ENCODE measurements at places on chromosomes 7 and 10.

GRCh38 chr10:89454561-89455347 lies 40.4 kb downstream of the IFIT5 start:
- DNase-seq, result no peak

DNA sequence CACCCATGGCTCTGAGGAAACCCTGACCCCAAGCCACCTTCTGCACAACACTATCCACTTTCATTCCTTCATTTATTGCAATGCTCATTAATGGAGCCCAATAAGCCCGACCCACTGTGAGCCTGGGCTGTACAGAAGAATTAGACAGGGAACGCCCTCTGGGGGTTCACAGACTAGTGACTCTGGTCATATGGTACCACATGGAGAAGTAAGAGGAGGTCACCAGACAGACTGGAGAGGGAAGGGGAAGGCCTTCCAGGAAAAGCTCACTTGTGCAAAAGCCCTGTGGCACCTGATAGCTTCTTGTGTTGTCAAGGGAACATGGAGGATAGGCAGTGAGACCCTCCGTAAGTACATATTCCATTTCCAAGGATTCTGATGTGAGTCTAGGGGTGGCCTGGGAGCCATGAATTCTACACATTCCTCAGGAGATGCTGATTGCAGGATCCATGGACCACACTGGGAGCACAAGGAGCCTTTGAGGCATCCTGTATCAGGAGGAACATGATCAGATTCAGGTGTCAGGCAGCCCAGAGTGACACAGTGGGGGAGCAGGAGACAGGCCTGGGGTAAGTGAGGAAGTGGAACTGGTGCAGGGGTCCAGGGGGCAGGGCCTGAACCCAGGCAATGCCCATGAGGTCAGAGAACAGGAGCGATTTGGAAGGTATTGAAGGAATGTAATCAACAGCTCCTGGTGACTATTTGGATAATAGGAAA lies 19.9 kb downstream of the TMEM72 start:
- no peak for DNase-seq

GRCh38 chr10:7665767-7666166 lies 999 bp downstream of the ITIH5 start:
- DNase-seq, result no peak

DNA sequence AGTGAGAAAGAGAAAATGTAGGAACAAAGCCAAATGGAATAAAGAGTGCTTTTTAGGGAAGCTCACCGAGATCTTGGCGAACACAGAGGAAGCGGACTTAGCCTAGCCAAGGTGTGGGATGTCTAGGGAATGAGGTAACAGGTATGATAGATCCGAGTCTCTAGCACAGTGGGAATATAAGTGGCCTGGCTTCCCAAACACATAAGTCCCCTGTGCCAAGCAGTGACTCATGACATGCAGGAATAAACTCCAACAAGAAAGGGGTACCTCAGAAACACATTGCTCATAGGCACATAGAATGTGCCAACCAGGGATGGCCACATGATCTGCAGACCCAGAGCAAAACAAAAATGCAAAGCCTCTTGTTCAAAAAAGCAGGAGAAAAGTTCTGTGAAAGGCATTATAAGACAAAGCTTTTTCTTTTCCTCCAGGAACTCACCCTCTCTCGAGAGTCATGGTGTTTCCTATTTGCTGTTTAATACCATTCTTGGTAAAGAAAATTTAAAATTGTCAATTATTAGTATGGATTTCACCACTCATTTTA lies 542.5 kb downstream of the GATA3 start:
- no peak for DNase-seq

DNA sequence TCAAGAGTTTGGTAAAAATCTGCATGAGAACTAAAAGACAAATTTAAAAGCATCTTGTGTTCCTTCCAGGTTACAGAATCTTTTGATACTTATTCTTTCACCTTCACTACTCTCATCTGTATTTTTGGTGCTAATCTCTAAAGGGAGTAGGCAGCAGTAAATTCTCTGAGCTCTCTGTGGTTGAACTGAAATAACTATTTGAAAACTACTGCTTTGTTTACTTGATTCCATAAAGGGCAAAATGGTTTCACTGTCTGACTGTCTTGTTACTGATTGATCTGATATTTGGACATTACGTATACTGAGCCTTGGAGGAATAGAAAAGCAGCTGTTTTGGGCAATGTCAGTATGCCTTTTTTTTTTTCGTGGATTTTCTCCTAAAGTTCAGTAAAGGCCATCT lies 103.3 kb downstream of the CHRM2 start:
- no peak for DNase-seq

DNA sequence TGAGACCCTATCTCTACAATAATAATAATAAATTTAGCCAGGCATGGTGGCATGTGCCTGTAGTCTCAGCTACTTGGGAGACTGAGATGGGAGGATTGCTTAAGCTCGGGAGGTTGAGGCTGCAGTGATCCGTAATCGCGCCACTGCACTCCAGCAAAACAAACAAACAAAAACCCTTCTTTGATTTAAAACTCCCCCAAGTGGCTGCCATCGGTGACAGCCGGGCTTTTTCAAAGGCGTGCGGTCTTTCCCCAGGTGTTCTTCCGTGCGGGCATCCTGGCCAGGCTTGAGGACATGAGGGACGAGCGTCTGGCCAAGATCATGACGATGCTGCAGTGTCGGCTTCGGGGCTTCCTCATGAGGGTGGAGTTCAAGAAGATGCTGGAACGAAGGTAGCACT lies 1.9 kb upstream of the MYH16 start:
- DNase-seq, result no peak

DNA sequence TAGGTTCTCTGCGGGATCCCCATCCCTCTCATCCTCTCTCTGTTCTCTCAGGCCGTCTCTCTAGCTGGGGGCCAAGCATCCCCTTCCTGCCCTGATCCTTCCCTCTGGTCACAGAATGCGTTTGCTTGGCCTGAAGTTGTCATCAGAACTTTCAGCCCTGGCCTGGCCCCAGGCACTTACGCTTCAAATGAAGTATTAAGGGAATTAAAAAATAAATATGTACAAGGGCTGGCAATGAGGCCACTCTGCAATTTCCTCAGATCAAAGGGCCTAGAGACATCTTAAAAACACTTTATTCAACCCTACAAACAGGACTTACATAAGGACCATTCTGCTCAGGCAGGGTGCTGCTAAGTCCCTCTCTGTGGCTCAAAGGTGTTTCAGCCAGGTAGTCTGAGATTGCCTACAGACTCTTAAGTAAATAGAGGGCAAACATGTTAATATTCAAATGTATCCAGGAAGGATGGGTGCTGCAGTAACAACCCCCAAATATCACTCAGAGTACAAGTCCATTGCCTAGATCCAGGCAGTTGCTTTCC lies 16.0 kb downstream of the SFTPD start:
- DNase-seq, result no peak

- DNase-seq, result no peak
Measured at GRCh38 chr10:119339109-119339508, 131.7 kb downstream of the GRK5 start.

- no peak for DNase-seq
Measured at GRCh38 chr7:69182596-69183467, 415.4 kb upstream of the AUTS2 start.

DNA sequence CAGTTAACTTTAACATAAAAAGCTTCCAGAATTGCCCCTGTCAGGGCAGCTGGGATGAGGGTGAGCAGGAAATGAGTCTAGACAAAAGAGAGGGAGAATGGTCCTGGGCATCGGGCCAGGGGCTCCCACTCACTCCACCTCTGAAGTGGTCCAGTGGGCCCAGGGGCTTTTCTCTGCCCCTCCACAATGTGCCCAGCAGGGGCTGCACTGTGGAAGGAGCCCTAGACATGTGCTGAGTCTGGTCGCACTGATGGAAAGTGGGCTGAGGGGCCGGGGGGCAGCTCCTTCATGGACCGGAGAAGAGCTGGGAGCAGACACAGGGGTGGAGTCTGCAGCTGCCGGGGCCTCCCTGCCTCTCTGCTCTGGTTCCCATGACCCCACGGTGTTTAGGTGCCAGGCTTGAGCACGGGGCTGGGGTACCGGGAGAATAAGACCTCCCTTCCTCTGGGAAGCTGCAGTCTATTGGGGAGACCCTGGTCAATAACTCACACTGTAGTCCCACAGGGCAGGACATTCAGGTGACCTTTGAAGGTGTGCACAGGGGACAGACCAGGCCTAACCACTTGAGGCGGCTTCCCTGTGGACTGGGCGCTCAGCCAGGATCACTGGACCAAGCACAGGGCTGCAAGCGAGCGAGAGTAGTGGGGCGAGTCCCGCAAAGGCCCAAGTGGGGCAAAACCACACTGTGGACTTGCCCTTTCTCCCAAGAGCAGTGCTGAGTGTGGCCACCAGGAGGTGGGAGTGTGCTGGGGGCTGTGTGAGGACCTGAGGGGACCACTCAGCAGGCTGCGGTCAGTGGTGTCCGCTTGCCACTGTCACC lies 6.1 kb downstream of the ADCY1 start:
- DNase-seq, result peak; percentile 16

DNA sequence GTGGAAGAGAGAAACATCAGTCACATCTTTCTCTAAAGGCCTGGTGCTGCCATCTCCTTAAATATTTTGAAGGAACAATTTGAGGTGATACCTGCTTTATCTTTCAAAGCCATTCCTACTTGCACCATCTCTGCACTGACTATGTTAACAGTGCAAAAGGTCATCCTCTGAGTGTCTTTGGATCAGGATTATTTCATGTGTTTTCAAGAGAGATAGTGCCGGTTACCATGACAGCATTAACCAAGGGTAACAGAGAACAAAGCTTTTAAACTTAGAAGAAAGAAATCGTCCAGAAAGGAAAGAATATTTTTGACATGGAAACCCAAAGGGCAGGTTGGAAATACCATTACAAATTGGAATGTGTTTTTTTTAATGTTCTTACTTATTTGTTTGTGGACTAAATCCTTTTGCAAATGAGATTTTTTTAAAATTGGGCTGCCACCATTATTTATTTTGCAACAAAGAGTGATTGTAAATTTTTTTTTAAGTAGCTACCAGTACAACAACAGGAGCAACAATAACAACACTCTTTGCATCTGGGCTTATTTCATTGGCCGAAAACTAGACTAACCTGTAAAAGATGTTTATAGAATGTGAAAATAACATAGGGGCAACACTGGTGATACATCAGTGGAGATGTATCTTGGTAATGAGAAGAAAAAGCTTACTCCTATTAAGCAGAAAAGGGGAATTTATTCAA lies 234.2 kb downstream of the CREB5 start:
- no peak for DNase-seq

DNA sequence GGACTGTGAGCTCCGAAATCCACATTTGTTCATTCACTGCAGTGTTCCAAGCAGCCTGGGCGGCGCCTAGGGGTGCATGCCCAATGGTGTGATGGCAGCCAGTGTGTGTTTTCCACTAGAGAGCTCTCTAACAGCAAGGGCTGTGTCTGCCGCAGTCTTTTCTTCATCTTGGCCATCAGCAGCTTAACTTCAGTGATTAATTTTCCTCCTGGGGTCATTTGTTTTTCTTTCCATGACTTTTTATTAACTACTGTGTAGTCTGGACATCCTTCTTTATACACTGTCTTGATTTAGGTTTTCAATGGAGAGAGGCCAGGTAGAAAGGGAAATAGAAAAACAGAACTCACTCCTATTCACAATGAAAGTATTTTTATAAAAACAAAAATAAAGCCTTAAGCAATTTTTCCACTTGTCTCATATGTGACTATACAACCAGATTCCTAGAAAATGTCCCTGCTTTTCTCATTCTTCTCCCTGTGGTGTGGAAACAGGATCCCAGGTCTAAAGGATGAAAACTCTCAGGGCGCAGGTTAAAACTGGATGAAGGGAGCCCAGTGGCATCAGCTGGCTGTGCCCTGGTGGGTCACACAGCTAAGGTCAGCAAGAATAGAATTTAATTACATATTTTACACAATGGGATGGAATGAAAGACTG lies 176.8 kb downstream of the PKD1L1 start:
- DNase-seq, result peak; percentile 46

DNA sequence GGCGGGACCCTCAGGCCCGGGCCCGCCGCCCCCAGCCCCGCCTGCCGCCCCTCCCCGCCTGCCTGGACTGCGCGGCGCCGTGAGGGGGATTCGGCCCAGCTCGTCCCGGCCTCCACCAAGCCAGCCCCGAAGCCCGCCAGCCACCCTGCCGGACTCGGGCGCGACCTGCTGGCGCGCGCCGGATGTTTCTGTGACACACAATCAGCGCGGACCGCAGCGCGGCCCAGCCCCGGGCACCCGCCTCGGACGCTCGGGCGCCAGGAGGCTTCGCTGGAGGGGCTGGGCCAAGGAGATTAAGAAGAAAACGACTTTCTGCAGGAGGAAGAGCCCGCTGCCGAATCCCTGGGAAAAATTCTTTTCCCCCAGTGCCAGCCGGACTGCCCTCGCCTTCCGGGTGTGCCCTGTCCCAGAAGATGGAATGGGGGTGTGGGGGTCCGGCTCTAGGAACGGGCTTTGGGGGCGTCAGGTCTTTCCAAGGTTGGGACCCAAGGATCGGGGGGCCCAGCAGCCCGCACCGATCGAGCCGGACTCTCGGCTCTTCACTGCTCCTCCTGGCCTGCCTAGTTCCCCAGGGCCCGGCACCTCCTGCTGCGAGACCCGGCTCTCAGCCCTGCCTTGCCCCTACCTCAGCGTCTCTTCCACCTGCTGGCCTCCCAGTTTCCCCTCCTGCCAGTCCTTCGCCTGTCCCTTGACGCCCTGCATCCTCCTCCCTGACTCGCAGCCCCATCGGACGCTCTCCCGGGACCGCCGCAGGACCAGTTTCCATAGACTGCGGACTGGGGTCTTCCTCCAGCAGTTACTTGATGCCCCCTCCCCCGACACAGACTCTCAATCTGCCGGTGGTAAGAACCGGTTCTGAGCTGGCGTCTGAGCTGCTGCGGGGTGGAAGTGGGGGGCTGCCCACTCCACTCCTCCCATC lies 82.7 kb downstream of the PAX2 start:
- peak; percentile 75 for DNase-seq

DNA sequence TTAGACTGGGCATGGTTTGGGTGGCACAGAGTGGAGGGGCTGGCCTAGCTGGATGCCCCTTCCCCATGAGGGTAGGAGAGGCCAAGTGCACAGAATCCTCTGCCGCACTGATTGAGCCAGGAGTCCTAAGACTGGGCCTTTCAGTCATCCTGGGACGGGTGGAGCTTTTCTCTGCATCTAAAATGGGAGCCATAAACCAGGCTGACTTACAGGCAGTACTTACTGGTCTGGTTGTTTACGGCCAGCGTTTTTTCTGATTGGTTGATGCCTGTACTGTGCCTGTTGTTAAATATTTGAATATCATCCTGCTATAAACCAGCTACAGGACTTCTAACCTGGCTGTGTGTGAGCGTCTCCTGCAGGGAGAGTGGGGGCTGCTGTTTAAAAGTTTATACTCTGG lies 107.8 kb downstream of the CDH23 start:
- no peak for DNase-seq

DNA sequence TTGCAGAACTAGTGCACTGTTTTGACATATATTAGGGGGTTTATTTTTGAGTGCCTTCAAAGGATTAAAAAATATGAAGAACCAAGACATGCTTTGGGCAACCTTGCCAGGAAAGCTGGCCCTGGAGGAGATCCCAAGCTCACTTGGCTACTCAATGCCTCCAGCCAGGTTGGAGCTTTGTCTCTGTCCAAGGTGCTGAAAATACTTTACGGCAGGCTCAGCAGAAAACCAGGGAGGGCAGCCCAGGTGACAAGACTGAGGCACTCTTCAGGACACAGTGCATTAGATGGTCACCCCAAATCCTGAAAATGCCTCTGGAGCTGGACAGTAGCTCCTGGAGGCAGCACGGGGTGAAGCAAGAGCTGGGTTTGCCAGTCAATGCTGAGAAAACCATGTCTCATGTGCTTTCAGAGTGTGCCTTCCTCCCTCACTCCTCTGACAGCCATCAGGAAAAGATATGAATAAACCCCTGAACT lies 5.8 kb upstream of the KCNH2 start:
- no peak for DNase-seq

GRCh38 chr7:7821517-7821916 lies 103.1 kb upstream of the RPA3 start:
- DNase-seq, result no peak

- DNase-seq, result no peak
Measured at GRCh38 chr7:77419102-77419501, 3.0 kb upstream of the GSAP start.
